Cerebellar cortex (tissue), 1 donor: ENCODE measurements at places on chromosomes 5 and 9.
A peak's percentile ranks its signal among the peaks of the same experiment; 100 is the strongest.

DNA sequence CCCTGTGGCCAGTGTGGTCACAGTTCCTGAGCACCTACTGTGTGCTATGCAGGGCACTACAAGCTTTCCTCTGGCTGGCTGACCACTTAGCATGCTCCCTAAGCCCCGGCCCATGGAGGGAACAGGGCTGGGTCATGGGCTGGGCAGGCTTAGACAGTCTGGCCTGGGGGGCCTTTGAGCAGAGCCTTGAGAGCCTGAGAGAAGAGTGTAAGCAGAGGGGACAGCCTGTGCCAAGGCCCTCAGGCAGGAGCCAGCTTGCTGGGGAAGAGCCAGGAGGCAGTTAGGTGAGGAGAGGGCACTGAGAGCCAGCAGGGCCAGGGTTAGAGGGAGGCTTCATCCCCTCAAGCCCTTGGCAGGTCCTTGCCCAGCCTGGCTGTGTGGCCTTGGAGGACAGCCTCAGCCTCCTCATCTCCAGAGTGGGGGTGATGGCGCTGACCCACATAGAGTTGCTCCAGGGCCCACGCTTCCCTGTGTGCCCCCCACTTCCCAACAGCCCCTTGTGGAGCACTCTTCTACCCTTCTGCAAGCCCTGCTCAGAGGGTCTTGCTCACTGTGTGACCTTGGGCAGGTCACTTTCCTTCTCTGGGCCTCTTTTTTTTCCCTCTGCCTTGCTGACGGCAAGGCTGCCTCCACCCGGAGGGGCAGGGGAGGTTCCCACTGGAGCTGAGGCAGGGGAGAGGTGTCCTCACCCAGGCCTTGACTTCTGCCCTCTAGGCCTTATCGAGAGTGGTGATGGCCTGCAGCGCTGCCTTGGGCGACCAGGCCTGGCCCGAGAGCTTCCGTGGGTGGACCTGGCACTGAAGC, 107.1 kb downstream of the PHF2 start:
- no peak for DNase-seq

GRCh38 chr9:112348257-112349007, 15.0 kb upstream of the PTBP3 start:
- peak; percentile 71 for DNase-seq

DNA sequence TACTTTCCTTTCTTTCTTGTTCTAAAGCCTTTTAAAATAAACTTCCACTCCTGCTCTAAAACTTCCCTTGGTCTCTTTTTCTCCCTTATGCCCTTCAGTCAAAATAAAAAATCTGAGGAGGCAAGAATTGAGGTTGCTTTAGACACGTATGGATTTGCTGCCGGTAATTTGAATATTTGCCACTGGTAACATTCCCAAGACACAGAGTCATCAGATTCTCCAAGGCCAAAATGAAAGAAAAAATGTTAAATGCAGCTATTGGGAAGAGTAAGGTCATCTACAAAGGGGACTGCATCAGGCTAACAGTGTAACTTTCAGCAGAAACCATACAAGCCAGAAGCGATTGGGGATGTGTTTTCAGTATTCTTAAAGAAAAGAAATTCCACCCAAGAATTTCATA, 311.1 kb downstream of the CDH18 start:
- no peak for DNase-seq

DNA sequence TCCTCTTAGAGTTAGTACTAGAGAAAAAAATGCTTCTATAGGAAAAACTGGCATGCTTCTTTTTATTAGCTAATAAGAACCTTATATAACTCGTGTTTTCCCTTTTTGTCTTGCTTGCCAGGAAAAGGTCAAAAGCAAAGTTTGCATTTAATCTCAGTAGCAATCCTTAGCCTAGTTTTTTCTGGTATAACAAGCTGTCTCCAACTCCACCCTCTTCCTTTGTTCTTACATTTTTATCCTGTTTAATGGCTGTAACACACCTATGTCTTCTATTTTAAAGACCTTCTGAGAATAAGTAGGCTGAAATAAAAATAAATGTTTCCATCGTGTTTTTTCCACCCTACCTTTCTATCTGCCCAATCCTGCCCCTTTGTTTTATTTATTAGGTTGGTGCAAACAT, 158.3 kb downstream of the SNCAIP start:
- no peak for DNase-seq

DNA sequence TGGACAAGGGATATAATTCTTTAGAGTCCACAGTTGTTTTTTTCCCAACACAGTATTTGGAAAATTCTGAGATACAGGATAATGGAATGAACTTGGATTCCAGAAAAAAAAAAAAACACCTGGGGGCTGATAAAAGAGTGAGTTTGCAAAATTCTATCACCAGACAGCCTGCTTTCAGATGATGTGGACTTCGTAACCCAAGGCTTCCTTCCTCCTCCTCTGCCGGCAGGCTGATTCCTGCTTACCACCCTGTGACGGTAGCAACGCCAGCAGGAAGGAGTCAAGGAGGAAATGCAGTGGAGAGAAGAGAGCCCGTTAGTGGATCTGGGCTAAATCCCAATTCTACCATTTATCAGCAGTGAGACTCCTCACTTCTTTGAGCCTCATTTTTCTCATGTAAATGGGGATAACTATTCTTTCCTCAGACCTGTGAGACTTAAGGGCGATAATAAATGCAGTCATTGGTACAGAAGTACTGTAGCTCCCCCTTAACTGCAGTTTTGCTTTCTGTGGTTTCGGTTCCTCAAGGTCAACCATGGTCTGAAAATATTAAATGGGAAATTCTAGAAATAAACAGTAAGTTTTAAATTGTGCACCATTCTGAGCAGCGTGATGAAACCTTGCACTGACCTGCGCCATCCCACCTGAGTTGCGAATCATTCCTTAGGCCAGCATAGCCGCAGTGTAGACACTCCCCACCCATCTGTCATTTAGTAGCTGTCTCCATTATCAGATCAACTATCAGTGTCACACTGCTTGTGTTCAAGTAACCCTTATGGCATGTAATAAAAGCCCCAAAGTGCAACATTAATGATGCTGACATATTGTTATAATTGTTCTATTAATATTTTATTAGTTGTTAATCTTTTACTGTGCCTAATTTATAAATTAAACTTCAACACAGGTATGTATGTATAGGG, 71.4 kb downstream of the DCP2 start:
- no peak for DNase-seq

- DNase-seq: no peak
Measured at GRCh38 chr9:114112778-114113584, 13.9 kb upstream of the KIF12 start.

DNA sequence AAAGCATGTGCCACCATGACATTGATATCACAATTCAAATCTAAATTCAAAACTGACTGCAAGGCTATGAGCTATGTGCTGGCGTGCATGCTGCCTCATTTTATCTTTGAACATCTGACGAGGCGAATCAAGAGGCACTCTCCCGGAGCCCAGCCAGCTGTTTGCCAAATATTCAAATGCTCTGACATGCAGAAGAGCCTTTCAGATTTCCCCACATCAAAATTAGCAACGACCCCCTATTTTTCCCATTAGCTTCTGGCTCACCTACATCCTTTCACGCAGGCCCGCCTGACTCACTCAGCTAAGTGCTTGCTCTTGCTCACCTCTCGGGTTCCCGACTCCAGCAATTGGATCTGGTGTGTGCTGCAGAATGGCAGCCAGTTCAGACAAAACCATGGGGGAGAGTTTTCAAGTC, 159.0 kb downstream of the NR2F1-AS1 start:
- no peak for DNase-seq

- DNase-seq: no peak
Measured at GRCh38 chr9:124267271-124267807, 9.6 kb downstream of the NEK6 start.

GRCh38 chr5:140969880-140970279, 3.6 kb downstream of the PCDHAC2 start:
- no peak for DNase-seq

GRCh38 chr5:115557667-115558387, 13.3 kb upstream of the FEM1C start:
- DNase-seq: no peak

DNA sequence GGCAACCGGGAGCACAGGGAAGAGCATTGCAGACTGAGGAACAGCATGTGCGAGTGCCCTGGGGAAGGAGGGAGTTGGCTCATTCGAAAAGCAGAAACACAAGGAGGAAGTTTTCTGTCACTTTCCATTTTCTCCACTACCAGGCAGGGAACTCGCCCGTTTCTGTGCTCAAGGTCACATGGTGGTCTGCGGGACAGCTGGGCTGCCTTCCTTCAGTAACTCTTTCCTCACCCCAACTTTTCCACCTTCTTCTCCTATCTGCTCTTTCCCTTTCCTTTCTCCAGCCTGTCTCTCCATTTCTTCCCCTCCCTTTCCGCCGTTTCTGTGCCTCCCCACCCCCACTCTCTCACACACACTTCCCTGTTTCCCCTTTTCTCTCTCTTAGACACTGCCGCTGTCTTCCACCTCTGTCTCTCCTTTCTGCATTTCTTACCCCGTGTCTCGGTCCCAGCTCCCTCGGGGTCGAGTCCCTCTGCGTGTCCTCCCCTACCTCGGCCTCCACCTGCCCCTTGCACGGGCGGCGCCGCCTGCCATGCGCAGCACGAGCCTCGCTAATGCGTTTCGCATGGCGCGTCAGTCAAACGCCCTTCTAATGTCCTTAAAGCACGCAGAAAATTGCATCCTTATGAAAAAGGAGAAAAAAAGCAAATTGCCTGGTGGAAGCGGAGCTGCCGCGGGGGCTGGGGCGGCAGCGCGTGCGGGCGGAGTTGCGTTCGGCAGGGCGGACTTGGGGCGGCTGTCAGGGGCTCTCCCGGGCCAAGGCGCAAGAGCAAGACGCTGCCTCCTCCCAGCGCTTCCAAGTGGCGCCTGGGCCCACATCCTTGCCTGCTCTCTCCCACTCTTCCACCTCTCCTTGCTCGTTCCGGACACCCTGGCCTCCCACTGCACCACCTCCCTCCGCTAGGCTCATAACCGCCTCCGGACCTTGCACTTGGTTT, 9.5 kb downstream of the BARX1 start:
- no peak for DNase-seq

DNA sequence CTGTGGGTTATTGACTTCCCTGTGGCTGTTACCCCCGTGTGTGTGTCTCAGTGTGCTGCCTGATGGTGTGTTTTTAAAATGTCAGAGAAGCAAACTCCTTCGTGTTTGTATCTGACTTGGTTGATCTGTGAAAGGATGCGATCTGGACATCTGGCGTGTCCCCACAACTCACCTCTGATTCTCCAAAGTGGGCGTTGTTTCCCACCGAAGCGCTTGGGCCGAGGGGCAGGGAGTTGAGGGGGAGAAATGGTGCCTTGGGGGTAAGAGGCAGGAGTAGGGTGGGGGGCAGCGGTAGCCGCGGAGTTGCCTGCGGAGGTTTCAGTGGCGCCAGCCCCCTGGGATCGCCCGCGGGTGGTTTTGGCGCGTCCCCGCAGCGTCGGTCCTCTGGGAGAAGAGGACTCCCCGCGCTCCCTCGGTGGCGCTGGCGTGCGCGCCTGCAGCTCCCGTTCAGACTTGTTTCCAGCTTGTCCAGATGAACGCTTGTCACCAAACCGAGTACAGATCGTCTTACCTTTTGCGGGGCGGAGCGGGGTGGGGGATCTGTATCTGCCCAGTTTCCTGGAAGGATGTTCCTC, 1.1 kb downstream of the MAST4 start:
- no peak for DNase-seq

DNA sequence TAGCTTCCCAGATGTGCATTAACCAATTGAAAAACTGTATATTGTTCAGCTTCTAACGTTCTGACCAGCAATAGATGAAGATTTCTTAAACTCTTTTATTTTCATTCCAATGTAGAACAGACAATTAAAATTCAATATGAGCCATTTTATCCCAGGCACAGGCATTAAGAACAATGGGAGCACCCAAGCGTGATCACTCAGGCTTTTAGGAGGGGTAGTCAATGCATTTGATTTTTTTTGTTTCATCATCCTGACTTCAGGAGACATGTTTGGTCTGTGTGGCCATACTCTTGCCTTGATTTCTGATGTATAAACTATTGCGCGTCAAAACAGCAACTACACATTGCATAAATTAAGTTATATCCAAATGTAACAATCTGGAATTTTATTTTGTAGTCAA, 653.0 kb upstream of the RORB start:
- DNase-seq: no peak

- DNase-seq: no peak
Measured at GRCh38 chr9:129968690-129969485, 74.1 kb downstream of the FNBP1 start.

- no peak for DNase-seq
Measured at GRCh38 chr5:10699281-10699874, 61.7 kb downstream of the DAP start.

DNA sequence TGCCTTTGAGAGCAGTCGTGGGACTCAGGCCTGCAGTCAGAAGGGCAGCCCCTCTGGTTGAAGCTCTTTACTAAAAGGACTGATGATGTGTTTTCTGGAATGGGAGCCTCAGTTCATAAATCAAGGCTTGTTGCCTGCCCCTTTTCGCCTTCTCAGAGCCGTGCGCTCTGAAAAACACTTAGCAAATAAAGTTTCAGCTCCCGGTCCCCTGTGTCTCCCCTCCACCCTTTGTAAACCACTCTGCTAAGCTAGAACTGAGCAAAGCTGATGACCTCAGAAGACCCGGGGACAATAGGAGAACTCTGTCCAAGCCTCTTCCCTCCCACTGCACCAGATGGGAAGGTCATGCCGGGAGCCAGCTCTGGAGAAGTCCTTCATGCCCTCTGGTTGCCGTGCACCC, 39.3 kb upstream of the ADRA1B start:
- DNase-seq: no peak

- no peak for DNase-seq
Measured at GRCh38 chr5:87132696-87133095, 135.0 kb upstream of the RASA1 start.

GRCh38 chr5:138726848-138727247, 26.4 kb upstream of the CTNNA1 start:
- DNase-seq: no peak

- DNase-seq: peak; percentile 55
Measured at GRCh38 chr9:129630967-129631673, 5.2 kb downstream of the NTMT1 start.

GRCh38 chr9:35555246-35555701, 49.8 kb upstream of the TESK1 start:
- DNase-seq: no peak

DNA sequence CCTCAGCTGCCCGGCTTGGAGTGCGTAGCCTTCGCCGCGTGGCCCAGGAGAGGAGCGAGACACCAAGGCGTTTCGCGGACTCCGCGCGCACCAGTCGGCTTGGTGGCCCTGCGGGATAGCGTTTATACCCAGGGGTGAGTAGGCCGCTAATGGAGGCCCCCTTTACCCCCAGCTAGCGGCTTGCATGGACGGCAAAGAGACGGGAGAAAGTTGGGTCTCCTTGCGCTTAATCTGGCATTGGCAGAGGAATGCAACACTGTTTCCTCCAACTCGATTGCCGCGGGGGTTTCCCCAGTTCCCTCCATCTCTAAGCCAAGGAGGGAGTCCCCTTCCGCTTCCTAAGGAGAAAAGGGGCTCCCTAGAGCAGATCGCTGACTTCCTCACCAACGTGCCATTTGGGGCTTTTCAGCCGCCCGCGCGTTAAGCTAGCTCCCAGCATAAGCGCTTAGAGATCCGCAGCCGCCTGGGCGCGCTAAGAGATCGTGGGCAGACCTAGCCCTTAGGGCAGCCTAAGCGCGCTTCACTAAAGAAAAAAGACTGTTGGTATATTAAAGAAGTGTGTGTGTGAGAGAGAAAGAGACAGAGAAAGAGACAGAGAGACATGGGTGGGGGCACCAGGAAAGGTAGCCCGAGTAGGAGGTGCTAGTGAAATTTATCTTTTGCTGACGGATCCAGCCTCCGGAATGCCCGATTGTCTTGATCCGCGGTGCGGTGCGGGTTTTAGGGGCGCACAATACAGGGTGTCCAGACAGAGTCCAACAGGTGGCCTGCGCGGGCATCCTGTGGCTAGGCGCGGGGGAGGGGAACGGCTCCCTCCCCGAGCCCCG, 597.9 kb upstream of the SGCD start:
- no peak for DNase-seq
